ENCODE measurements at places on chromosomes 5 and 9. TPM values are rescaled to one million over a fixed set of nuclear protein-coding genes. Genes with fewer than 3 reads are reported as not detected.

Gene FGF18
- polyA plus RNA-seq: 0.54 TPM

GRCh38 chr9:36137392-36138004 lies 965 bp downstream of the GLIPR2 start:
- DNase-seq: no peak
- no peaks in the 10 kb centered on the region for H3K36me3 ChIP-seq
- H3K27ac ChIP-seq: no peak overlapping the region
- peak overlapping the region; percentile 73 for H3K4me3 ChIP-seq
- peaks cover 18% of the 10 kb centered on the region for H3K27me3 ChIP-seq
- H3K4me1 ChIP-seq: peaks cover 8% of the 10 kb centered on the region

- DNase-seq: no peak
- no peak overlapping the region for H3K4me3 ChIP-seq
- H3K27me3 ChIP-seq: no peaks in the 10 kb centered on the region
- no peaks in the 10 kb centered on the region for H3K4me1 ChIP-seq
These were observed 399.3 kb upstream of the TRPC7 start for GRCh38 chr5:136764601-136765000.

DNA sequence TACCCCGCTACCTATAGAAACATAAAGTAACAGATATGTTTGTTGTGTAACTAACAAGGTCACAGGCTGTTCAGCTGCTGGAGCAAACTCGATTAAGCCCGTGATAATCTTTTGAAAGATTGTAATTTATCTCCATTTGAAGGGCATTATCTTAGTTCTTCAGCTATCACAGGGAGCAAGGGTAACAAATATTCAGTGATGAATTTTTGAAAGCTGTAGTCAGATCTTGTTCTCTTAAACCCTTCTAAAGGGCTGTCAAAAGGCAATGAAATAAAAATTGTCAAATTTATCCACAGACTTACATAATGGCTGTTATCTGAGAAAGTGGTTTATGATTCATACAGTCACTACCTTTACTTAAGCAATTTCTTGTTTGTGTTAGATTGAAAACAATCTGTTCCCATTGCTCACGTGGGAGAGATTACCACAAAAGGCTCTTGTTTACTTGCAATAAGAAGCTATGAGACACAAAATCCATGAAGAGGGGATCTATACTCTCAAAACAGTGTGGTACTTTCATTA lies 78.3 kb upstream of the ZNF608 start:
- H3K27me3 ChIP-seq: no peaks in the 10 kb centered on the region
- no peak for DNase-seq
- no peak overlapping the region for H3K4me3 ChIP-seq

DNA sequence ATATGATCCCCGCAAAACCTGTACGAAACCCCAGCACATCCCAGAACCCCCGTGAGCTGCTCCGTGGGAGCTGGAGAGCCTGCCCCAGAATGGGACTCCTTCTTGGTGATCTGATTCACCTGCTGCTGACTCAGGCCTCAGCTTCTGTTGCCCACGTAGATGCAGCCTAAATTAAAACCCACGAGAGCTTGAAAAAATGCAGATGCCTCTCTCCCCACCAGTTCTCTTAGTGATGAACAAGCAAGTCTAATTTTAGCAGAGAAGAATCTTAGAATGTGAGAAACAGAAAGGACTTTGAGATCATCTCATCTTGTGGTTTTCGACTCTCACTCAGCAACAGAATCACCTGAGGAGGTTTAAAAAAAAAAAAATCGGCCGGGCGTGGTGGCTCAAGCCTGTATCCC lies 57.6 kb downstream of the TMOD1 start:
- no peak overlapping the region for H3K4me3 ChIP-seq
- no peaks in the 10 kb centered on the region for H3K27me3 ChIP-seq
- H3K27ac ChIP-seq: no peak overlapping the region
- H3K36me3 ChIP-seq: no peaks in the 10 kb centered on the region
- H3K4me1 ChIP-seq: no peaks in the 10 kb centered on the region
- DNase-seq: no peak

DNA sequence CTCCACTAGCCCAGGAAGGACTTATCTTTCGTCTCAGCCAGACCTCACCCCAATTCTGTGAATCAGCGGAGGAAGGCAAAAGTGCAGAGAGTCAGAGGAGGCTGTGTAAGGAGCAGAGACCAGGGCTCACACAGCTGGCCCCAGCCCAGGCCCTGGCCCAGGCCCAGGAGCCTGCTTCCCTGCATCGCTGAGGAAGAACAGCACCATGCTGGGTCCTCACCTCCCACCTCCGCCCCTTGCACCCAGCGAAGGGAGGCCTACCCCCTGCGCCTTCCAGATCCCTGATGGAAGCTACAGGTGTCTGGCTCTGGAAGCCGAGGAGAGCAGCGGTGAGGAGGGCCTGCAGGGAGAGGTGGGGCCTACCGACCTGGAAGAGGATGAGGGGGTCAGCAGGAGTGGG lies 22.3 kb upstream of the SYNPO start:
- H3K27me3 ChIP-seq: no peaks in the 10 kb centered on the region
- H3K4me1 ChIP-seq: peaks cover 18% of the 10 kb centered on the region
- H3K36me3 ChIP-seq: no peaks in the 10 kb centered on the region
- DNase-seq: no peak
- no peak overlapping the region for H3K27ac ChIP-seq

Gene FAM153A
- polyA plus RNA-seq: not detected

DNA sequence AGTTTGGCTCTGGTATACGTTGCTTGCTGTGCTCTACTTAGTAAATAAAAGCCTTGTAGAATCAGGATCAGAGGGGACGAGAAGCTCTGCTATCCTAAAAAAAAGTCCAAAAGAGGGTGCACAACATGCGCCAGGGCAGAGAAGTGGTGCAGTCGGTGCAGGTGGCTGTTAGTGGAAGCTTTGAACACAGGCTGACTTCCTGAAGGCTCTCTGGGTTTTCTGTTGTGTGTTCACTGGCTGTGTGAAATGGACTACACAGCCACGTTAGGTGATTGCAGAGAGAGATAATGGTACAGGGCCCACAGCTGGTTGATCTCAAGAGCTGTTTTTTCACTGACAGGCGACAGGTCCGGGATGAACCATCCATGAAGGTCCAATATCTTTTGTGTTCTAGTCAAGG lies 167.4 kb downstream of the TMEM167A start:
- no peak for DNase-seq
- H3K4me3 ChIP-seq: no peak overlapping the region
- no peaks in the 10 kb centered on the region for H3K4me1 ChIP-seq
- no peaks in the 10 kb centered on the region for H3K27me3 ChIP-seq

- H3K4me1 ChIP-seq: no peaks in the 10 kb centered on the region
- no peak overlapping the region for H3K4me3 ChIP-seq
- H3K36me3 ChIP-seq: no peaks in the 10 kb centered on the region
- no peaks in the 10 kb centered on the region for H3K27me3 ChIP-seq
- H3K27ac ChIP-seq: no peak overlapping the region
- DNase-seq: no peak
These were observed 179.7 kb upstream of the ANKRD55 start for GRCh38 chr5:56412601-56413379.

DNA sequence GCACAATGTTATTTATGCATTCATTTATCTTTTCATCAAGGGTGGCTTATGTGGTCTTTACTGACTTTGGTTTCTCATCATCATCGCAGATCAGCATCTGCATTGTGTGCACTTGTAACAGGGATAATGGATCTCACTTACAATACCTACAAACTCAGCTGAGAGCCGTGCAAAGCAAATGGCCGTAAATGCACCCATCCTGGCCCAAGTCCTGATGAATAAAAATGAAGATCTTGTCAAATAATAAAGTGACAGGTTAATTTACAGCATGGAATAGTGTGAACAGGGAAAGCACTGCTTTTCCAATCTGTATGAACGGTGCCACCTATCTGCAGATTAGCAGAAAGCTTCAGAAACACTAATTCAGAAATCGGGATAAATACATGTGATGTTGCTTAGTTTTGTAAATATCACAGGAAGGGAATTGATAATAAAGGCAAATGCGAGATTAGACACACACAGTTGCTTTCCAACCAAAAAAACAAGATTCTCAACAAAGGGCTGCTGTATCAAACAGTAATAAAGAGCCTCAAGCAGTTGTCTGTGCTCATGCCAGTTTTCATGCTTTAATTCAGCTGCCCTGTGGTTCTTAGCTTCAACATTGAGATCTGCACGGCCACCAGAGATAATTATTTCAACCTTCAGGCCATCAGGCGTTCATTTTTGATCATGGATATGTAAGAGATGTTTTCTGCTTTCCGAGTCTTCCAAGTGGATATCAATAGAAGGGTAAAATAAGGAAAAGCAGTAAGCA lies 153.4 kb upstream of the POU5F2 start:
- DNase-seq: no peak
- no peaks in the 10 kb centered on the region for H3K27me3 ChIP-seq
- no peak overlapping the region for H3K27ac ChIP-seq
- H3K4me1 ChIP-seq: no peaks in the 10 kb centered on the region
- H3K36me3 ChIP-seq: no peaks in the 10 kb centered on the region

DNA sequence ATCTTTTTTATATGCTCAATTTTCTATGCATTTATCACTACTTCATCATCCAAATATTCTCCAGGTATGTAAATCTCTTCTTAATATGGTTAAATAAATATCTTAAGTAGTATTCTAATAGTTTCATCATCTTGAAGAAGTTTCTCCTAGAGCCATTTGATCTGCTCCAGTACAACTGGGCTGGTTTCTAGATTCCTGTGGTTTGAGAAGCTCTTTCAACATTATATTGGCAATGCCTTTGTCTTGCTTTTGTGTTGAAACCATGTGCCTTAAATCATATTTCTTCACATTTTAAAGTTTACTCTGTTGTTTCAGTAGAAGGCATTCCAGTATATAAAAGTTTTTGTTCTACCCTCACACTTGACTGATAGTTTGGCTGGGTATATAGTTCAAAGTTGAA lies 27.6 kb downstream of the MBLAC2 start:
- no peak overlapping the region for H3K4me3 ChIP-seq
- H3K27me3 ChIP-seq: no peaks in the 10 kb centered on the region
- H3K27ac ChIP-seq: no peak overlapping the region
- H3K4me1 ChIP-seq: no peaks in the 10 kb centered on the region

- DNase-seq: no peak
- no peak overlapping the region for H3K27ac ChIP-seq
- no peaks in the 10 kb centered on the region for H3K4me1 ChIP-seq
- H3K36me3 ChIP-seq: peaks cover 4% of the 10 kb centered on the region
- H3K27me3 ChIP-seq: no peaks in the 10 kb centered on the region
These were observed 282.9 kb downstream of the ARHGAP26 start for GRCh38 chr5:143052967-143053682.

DNA sequence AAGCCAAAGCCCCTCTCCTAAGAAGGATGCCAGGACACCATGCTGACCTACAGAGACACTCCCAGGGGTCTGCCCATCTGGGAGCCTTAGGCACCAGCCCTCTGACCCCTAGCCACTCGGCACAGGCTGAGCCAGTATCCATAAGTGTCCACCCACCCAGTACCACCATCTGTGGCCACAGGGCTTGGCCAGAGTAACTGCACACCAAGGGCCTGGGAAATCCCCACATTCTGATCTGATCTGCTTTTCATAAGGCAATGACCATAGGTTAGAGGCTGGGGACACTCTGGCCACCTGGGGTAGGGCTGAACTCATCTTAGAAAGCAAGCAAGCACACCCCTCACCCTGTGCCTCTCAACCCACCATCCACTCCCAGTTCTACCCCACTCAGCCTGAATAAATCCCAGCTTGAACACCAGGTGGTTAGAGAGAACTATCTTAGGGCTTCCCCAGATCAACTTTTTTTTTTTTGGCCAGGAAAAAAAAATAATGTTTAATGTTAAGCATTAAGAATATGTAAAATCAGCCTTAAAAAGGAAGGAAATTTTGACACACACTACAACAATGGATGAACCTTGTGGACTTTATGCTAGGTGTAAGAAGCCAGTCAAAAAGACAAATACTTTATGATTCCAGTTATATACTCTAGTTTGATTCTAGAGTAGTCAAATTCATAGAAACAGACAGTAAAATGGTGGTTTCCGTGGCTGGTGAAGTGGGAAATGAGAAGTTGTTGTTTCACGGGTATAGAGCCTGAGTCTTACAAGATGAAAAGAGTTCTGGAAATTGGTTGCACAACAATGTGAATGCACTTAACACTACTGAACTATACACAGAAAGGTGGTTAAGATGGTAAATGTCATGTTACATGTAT lies 6.2 kb downstream of the GNPDA1 start:
- no peak overlapping the region for H3K27ac ChIP-seq
- H3K36me3 ChIP-seq: peaks cover 60% of the 10 kb centered on the region
- H3K4me1 ChIP-seq: no peaks in the 10 kb centered on the region
- DNase-seq: no peak
- no peaks in the 10 kb centered on the region for H3K27me3 ChIP-seq
- no peak overlapping the region for H3K4me3 ChIP-seq

GRCh38 chr9:34419716-34420504 lies 38.5 kb downstream of the FAM219A start:
- H3K27me3 ChIP-seq: no peaks in the 10 kb centered on the region
- DNase-seq: no peak
- no peak overlapping the region for H3K27ac ChIP-seq
- no peak overlapping the region for H3K4me3 ChIP-seq
- H3K36me3 ChIP-seq: no peaks in the 10 kb centered on the region
- H3K4me1 ChIP-seq: no peaks in the 10 kb centered on the region

GRCh38 chr9:14029806-14030374 lies 284.1 kb downstream of the NFIB start:
- H3K36me3 ChIP-seq: no peaks in the 10 kb centered on the region
- no peak for DNase-seq
- no peaks in the 10 kb centered on the region for H3K27me3 ChIP-seq
- H3K27ac ChIP-seq: no peak overlapping the region
